ENCODE measurements at places on chromosomes 6 and 20.

GRCh38 chr6:112780498-112781096 lies 433.5 kb downstream of the RFPL4B start:
- DNase-seq = peak; percentile 78

DNA sequence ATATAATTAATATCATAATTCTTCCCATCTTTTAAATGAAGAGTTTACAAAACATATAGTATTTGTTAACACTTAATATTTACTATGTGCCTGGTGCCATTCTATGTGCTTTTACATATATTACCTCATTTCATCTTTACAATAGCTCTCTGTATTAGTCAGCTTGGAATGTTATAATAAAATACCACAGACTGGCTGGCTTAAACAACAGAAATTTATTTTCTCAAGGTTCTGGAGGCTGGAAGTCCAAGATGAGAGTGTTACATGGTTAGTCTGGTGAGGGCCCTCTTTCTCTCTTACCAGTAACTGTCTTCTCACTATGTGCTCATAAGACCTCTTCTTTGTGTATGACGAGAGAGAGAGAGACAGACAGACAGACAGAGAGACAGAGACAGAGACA lies 110.2 kb downstream of the NKAIN2 start:
- no peak for DNase-seq

DNA sequence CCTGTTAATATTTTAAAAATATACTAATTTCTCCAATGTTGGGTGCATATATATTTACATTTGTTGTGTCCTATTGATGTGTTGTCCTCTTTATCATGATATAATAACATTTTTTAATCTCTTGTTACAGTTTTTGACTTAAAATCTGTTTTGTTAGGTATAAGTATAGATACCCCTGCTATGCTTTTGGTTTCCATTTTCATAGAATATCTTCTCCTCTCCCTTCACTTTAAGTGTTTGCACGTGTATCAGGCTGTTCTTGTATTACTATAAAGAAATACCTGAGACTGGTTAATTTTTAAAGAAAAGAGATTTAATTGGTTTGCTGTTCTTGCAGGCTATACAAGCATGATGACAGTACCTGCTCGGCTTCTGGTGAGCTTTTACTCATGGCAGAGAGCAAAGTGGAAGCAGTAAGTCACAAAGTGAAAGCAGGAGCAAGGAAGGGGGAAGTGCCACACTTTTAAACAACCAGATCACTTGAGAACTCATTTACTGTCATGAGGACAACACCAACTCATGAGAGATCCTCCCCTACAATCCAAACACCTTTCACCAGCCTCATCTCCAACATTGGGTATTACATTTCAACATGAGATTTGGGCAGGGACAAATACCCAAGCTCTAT lies 340.5 kb upstream of the SYNCRIP start:
- no peak for DNase-seq

DNA sequence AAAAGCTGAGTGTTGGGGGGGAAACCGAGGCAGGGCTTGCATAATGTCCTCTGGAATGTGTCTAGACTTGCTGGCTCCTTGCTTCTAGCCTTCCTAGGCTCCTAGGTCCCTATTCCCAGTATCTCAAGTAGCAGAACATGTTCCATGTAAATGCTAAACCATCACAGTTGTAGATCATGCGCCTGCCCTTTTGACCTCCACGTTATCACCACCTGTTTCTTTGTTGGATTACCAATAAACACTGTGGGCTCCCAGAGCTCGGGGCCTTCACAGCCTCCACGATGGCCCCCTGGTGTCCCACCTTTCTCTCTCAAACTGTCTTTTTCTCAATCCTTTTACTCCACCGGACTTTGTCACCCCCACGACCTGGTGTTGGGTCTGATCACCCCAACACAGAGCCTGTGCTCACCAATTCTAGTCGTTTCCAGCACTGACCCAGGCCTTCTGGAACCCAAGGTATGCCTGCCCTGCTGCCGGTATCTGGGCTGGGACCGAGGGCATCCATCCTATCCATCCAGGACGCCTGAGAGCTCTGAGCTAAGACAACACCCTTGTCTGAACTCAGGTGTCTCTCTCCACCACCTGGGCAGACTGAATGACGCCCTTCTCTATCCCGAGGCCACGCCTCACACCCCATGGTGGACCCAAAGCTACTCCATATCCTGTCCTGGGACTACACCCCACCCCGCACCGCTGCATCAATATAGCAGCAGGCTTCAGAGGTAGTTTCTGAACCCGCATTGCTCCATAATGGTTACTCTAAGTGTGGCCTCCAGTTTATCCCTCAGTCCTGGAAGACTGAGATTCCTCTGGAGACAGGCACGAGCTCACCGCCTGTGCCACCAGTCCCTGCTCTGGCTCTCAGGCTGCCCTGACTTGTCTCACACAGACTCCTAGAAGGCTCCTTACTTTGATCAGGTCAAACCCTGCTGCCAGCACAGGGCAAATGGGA lies 9.3 kb upstream of the PRR18 start:
- no peak for DNase-seq

DNA sequence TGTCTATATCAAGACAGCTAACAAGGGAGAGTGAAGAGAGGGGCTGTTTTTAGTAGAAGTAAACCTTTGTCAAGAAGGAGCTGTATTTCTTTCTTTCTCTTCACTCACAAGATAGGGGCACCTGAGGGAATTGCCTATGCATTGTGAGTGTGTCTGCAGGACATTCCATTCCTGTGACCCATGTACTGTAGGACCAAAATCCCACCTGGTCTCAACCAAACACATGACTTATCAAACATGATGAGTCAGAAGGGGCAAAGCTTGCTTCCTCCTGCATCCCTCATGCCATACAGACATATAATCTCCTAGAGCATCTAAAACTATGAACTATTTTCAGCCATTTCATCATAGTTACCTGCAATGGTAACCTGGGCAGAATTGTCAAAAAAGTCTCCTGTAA lies 21.8 kb downstream of the PKHD1 start:
- DNase-seq = peak; percentile 76

DNA sequence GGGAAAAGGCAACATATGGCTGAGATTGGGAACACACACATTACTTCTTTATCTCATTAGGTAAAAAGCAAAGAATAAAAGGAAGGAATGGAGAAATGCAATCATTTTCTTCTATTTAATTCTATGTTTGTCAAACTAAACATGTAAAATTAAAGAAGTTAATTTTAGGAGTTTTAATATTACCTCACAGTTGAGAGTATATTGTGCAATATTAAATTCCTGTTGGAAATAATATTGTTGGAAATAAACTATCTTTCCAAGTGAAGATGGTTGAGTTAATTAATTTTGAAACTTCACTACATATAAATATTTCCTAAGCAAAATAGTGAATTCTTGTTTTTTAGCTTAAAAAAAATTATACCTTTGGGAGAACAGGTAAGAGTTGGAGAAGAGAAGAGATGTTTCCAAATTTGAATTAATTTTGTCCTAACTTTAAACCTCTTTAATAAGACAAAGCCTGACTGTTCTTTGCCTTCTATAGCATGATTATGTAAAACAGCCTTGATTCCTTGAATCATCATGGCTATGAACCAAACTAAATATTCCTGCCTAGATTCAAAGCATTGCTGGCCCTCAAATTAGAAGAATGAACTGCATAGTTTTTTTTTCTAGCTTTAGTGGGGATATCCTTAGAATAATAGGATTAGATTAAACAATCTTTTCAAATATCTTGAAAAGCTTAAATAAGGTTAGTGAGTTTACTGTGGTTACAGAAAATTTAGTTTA lies 1349.1 kb upstream of the ADGRB3 start:
- DNase-seq = no peak

DNA sequence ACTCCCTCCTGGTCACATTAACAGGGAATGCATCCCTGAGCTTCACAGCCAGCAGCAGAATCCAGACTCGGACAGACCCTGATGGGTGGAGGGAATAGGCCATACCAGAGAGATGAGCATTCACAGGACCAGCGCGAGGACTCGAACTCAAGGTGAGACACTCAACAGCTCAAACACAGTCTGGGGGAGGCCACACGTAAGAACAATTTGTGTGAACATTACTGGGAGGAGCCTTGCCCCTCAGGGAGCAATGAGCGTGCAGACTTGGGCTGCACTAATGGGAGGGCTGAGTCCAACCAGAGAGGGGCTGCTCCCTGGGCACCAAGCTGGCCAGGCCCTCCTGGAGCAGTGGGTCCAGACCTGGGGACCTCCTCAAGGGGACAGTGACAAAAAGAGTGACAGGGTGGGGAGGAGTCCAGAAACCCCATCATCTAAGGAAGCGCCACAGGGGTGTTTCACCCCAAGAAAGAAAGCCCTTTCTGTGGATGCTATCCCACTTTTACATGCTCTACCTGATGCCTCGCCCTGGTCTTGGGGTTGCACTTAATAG lies 118.4 kb downstream of the MRPL14 start:
- DNase-seq = no peak

DNA sequence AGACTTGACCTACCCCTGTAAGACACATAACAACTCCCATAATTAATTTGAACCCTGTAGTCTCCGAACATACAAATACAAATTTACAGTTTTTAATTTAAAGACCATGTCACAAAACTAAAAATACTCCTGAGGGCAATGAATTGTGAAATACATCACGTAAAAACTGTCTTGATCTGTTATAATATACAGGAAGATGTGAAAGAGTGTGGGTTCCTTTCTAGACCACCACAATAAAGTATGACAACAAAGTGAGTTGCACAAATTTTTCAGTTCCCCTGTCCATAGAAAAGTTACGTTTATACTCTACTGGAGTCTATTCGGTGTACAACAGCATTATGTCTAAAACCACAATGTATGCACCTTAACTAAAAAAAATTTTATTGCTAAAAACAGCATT lies 11.0 kb upstream of the BLOC1S5 start:
- DNase-seq = no peak

GRCh38 chr20:18258126-18258860 lies 30.0 kb upstream of the ZNF133 start:
- no peak for DNase-seq

DNA sequence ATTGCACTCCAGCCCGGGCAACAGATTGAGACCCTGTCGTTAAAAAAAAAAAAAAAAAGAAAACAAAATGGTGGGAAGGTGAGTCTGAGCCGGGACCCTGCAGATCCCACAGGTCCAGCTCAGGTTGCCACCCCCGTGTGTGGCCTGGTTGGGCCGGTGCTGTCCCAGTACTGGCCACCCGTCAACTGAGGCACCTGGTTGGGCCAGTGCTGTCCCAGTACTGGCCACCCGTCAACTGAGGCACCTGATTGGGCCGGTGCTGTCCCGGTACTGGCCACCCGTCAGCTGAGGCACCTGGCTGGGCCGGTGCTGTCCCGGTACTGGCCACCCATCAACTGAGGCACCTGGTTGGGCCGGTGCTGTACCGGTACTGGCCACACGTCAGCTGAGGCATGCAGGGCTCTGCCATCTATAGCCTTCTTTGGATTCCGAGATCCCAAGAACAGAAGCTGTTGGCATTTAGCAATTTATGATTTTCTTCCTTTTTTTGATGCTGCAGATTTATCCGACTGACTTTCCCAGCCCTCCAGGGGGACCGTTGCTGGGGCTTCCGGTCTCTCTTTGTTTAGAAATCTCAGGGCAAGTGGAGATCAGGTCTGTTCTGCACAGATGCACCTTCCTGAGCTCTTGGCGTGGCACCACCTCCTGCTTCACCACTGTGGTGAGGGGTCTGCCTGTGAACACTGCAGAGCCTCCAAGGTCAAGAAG lies 113.8 kb downstream of the SYCP2 start:
- DNase-seq = no peak

- no peak for DNase-seq
Observed at GRCh38 chr6:134532694-134533624, 215.0 kb upstream of the SGK1 start.

GRCh38 chr6:15804164-15805154 lies 141.6 kb upstream of the DTNBP1 start:
- no peak for DNase-seq

DNA sequence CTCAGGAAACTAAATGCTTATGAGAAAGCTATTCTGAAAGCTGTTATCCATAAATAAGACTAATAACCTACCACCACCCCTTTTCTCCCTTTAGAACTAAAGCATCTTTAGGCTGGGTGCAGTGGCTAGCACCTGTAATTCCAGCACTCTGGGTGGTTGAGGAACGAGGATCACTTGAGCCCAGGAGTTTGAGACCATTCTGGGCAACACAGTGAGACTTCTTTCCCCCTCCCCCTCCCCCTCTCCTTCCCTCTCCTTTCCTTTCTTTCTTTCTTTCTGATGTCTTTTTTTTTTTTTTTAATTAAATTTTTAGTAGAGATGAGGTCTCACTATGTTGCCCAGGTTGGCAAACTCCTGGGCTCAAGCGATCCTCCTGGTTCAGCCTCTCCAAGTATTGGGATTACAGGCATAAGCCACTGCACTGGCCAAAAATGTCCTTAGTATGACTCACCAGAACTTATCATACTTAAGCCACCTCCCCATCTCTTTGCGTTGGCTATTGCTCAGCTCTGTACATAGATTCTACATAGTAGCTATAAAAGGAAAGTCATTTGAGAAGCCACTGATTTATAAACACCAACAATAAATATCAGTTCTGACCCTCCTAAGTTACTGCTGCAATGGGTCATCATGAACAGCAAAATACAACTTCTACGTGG lies 54.8 kb upstream of the SPDEF start:
- DNase-seq = no peak
